ENCODE measurements at places on chromosomes 7 and 10. TPM values are rescaled to one million over a fixed set of nuclear protein-coding genes. Genes with fewer than 3 reads are reported as not detected.

NANOS1 gene
- total RNA-seq: 0.60 TPM

PTER gene
- total RNA-seq: 3.2 TPM

LMTK2 gene
- 7.1 TPM for total RNA-seq

LRRC18 gene
- total RNA-seq: not detected

MACROH2A2 gene
- total RNA-seq: not detected

POM121C gene
- 6.2 TPM for total RNA-seq

HOXA10 gene
- total RNA-seq: under 0.01 TPM

Measured in lung microvascular endothelial cell (primary cell).